ENCODE measurements at places on chromosomes 4 and X. TPM values are rescaled to one million over a fixed set of nuclear protein-coding genes. Genes with fewer than 3 reads are reported as not detected.

STEEP1 gene
- total RNA-seq = 28.1 TPM

DNA sequence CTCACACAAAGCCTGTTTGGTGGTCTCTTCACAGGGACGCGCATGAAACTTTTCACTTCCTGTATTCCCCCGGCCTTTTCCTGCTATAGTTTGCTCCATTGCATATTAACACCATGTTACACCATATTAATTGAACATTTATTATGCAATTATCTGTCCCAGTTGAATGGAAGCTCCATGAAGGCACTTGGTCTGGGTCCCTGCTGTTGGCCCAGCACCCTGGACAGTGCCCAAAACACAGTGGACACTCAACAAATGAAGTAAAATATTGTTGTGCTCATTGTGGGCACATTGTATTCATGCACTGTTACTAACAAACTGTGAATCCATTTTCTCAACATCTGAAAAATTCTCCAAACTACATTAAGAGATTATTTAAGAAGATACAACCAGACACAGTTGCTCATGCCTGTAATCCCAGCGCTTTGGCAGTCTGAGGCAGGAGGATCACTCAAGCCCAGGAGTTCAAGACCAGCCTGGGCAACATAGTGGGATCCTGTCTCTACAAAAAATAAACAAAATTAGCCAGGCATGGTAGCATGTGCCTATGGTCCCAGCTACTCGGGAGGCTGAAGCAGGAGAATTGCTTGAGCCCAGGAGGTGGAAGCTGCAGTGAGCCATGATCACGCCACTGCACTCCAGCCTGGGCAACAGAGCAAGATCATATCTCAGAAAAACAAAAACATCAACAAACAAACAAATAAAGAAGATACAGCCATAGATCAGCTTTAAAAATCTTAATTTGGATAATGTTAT is 292.7 kb upstream of the TENM3 start:
- DNase-seq = no peak

INTU gene
- not detected for total RNA-seq

PDHA1 gene
- 249 TPM for total RNA-seq

HSFX1 gene
- total RNA-seq = 0.80 TPM
